Epithelial cell of esophagus (primary cell): ENCODE measurements at places on chromosomes 12 and 14.

DNA sequence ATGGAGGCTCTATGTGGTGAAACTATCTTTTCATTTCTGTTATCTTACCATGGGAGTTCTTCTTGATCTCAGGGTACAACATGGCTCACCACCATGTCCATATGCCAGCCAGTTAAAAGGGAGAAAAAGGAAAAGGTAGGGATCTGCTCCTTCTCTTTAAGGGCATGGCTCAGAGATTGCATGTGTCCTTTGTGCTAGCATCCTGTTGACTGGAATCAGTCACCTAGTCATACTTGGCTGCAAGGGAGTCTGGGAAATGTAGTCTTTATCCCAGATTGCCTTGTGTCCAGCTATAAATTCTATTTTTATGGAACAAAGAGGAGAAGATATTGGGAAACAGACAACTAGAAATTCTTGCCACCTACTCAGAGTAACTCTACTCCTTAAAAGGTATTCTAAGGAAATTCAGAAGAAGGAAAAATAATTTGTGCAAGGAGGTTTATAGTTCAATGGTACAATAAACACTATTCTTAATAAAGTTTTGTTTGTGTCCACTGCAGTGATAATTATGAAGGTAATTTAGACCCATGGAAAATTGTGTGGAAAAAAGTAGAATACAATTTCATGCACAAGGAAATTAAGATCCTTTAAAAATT, 86.4 kb upstream of the RPH3A start:
- peak; percentile 36 for DNase-seq

DNA sequence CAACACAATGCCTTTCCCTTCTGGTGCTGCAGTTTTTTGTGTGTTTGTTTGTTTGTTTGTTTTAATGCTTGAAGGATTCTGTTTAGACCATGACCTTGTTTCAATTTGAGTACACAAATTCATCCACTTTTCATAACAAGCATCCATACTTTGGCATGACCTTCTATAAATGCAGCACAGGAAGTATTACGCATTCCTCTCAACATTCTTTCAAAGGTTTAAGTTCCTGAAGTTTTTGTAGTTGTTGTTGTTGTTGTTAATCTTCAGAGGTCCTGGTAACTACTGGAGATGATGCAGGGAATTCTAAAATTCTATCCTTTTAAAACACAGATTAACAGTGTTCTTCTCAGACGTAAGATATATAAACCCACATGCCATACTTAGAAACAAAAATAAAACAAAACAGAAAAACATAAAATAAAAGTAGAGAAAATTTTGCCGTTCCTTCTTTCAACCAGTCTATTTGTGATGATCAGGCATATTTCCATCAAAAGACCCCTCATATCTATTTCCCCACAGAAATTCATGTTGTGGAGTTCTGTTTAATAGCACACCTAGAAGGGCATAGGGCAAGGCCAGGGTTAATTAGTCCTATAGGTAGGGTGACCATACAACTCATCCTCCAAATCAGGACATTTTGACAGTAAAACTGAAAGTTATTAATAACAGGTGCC, 529.9 kb downstream of the NOVA1 start:
- no peak for DNase-seq

DNA sequence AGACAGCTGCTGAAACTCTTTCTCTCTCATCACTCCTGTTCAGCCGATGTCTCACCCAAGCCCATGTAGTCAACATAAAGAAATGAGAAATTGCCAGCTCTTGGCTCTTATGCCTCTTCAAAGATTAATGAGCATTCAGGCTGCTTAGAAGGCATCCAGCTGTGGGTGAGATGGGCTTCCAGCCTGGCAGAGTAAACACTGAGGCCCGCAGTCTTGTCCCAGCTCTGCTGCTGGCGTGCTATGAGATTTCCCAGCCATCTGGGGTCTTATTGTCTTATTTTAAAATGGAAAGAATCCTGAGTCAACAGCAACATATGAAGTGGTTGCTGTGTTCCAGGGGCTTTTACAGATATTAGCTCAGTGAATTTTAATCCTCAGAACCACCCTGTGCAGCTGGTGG, 12.6 kb downstream of the RXYLT1 start:
- no peak for DNase-seq

- DNase-seq = peak; percentile 66
These were observed 9.6 kb upstream of the FOXG1 start for GRCh38 chr14:28756884-28757570.

DNA sequence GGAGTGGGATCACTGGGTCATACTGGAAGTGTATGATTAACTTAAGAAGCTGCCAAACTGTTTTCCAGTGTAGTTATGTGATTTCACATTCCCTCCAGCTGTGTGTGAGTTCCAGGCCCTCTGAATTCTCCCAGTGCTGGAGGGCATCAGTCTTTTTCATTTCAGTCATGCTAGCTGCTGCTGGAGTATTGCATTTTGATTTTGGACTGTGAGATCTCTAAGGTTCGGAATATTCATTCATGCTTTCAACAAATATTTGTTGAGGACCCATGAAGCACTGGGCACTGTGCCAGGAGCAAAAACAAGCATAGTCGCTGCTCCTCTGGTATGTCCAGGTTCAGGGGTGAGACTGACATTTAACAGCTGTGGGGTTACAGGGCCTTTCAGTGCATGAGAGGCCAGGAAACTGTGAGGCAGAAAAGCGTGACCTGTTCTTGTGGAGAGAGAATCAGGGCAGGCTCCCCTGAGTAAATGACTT, 133.2 kb downstream of the SCARB1 start:
- DNase-seq = peak; percentile 50

DNA sequence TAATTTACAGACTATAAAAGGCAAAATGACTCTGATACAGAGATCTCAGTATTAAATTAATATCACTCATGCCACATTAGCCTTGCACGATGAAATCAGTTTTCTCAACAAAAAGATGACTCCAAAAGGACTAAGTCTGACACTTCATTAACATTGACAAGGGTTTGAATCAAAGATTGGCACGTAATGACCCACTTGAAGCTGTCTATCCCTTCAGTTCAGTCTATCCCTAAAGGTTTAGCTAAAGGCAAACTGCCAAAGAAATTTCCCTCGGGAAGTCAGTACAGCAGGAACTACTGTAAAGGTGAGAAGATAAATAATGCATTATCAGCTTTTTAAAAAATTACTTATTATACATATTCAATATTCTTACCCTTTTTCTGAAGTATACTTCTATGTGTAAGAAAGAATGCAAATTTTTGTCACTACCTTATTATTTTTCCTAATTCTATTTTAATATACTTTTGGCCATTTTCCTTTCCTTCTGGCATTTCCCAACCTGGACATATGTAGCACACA, 127.1 kb downstream of the NELL2 start:
- DNase-seq = no peak

DNA sequence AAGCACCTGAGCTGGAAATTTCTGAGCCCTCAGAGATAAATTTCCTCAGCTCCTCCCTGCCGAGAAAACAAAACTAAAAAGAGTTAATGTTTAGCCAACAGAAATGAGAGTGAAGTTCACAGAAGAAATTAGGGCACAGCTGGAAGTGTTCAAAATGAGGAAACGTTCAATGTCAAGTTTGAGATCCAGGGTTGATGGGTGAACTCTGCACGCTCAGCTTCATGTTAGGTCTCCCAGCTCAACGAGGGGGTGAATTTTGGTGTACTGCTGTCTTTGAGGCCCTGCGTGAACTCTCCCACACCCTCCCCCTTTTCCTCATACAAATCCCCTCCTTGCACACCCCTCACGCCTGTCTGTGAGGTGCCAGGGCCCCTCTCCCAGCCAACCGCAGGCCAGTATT, 13.3 kb upstream of the OAS3 start:
- no peak for DNase-seq

DNA sequence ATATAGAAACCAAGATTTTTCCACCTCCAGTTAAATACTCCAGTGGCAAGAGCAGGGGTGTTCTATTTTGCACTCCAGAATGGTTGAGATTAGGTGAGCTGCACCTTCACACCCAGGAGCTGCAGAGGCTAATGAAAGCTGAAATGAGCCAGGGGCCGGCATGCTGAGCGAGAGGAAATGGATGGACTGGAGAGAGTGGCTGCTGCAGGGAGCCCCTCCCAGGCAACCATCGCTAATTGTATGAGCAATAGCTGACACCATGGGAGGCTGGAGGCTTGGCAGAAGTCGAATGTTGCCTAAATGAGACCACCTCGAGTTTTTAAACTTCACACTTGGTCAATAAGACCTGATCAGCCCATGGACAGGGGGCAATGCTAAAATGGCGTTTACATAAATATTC, 301.8 kb upstream of the TMPO start:
- no peak for DNase-seq

DNA sequence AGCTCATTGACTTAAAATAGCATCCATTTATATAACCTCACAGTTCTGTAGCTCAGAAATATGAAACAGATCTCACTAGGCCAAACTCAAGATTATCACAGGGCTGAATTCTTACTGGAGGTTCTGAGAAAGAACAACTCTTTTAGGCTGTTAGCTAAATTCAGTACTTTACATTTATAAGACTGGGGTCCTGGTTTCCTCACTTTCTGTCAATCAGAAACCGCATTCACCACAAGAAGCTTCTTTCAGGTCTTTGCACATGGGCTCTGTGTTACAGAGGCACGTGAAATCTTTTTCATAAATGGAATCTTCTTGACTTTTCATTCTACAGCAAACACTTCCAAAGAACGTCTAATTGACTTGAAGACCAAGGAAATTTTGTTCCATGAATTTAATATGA, 876.3 kb upstream of the FOXG1 start:
- DNase-seq = no peak

- DNase-seq = peak; percentile 49
These were observed 2.1 kb upstream of the GTSF1 start for GRCh38 chr12:54475537-54475936.

- DNase-seq = peak; percentile 93
These were observed 211.8 kb downstream of the PCNX1 start for GRCh38 chr14:71119075-71119474.

- no peak for DNase-seq
These were observed 244.0 kb upstream of the DAAM1 start for GRCh38 chr14:58944343-58944967.

DNA sequence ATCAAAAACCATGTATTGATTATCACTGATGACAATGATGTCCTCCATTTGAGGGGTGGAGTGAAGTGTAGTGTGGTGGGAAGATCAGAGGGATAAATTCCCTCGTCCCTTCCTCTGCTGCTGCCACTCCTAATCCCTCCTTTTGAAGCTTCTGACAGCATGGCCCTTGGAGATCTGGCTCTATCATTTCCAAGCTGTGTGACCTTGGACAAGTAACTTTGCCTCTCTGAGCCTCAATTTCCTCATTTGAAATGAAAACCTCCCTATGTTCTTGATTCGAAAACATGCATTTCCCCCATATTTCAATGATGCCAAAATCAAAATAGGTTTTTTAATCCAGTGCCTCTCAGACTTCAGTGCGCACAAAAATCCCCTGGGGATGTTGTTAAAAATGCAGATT, 231.6 kb downstream of the RBM19 start:
- DNase-seq = no peak

DNA sequence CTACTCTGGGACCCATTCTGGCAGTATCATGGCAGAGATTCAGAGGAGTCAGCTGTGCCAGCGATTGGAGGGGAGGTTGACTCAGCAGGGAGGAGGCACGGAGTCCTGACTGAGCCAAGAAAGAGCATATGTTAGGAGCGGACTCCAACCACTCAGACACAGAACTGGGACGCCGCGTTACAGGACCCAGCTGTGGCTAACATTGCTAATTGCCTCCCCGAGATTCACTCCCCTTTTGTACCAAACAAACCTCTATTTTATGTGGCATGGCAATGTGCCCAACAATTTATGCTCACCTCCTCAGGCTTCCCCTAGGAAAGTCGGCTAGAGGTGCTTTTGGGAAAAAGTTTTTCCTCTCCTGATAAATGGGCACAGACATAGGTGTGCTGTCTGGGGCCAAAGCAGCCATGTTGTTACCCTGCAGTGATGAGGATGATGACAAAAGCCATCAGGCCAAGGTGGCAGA, 15.2 kb upstream of the CLIP1 start:
- peak; percentile 79 for DNase-seq

- no peak for DNase-seq
These were observed 61.8 kb downstream of the GLT1D1 start for GRCh38 chr12:128914908-128915563.

DNA sequence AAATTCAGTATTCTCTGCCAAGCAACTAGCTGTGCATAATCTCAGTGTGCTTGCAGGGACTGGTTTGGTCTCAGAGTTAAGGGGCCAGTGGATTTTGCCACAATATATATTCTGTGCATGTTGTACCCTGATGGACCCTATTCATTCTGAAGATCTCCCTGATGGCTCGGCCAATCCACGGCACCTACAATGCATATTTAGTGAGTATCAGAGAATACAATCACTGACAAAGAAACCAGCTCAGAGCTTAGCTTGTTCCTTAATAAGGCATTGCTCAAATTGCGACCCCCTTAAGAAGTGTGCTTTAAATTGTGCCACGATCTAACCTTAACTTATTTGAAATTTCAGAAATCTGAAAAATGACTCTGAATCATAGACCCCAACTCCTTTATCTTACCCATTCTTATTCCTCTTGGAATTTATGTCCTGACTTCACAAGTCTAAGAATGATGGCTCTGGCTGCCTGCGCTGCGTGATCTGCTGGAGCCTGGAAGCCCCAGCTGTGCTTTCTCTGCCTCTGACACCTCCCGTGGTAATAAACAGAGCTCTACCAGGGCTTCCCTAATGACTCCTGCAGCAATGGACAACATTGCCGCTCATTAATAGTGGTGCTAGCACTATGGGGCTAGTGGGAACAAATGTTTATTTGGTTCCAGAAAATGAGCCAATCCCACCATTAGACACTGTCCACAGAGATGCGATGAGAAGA, 9.0 kb upstream of the DCAF4 start:
- DNase-seq = no peak

DNA sequence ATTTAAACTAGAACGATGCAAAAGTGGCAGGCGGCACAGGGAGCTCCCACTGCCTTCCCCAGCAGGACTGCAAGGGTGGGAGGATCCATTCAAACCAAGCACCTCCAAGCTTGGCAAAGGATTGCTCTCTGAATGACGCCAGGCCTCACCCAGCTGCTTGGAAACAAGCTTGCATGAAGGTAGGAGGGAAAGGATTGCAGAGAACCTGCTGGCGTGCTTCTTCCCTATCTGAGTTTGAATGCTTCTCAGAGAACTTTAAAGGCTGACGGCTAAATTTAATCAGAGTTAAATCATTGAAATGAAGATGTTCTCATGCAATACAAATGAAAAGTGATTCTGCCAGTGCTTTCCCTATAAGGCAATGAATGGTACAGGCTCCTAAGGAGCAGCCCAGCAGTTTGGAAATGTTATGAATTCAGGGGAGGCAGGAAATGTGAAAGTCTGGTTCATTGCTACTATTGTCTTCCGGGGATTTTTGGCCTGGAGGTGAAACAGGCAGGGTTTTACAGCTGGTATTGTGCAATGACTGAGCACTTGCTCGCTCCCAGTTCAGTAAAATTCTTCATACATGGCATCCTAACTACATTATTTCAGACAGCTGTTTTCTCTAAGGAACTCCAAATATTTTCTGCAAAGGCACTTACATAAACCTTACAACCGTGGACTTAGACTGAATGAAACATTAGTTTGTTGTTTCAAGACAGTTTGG, 31.9 kb upstream of the DUSP6 start:
- DNase-seq = peak; percentile 82
